Stimulated activated CD8-positive, alpha-beta memory T cell treated with anti-CD3 and anti-CD28 coated beads, Interleukin-4, amount 100 ng/mL, for 4 hours (primary cell): ENCODE measurements at places on chromosomes 7 and 10.

DNA sequence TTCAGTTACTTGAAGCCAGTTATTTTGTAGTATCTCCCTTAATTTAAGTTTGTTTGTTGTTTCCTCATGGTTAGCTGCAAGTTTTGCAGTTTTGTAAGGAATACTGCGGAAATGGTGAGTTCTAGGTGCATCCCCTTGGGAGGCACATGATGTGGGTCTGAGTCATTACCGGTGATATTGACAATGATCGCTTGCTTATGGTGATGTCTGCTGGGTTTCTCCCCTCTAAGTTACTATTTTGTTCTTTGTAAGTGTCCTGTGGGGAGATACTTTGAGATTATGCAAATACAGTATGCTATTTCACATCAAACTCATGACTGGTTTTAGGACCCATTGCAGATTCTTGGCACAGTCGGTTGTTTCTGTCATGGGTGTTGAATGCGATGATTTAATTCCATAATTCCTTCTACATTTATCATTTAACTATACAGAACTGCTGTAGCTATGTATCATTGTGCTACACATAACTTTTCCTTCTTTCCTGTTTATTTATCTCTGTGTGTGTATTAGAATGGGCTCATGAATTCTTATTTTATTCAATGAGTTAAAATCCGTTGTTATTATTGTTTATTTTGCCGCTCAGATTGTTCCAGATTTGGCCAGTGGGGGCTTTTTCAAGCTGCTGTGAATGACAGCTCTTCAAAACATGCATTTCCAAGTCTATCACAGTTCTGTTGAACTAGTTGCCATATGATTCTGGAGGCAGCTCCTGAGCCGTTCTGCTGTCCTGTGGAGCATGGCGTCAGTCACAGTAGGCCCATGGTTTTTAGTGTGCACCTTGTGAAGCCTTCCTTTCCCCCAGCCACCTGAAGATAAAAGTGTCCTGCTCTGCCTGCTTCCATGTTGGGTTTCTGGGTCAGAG is 18.4 kb downstream of the TSPAN14 start:
- no peak for DNase-seq

- DNase-seq, result no peak
Measured at GRCh38 chr7:33186192-33186591, 56.8 kb downstream of the BBS9 start.

- no peak for DNase-seq
Measured at GRCh38 chr10:35684586-35684985, 42.5 kb upstream of the FZD8 start.

DNA sequence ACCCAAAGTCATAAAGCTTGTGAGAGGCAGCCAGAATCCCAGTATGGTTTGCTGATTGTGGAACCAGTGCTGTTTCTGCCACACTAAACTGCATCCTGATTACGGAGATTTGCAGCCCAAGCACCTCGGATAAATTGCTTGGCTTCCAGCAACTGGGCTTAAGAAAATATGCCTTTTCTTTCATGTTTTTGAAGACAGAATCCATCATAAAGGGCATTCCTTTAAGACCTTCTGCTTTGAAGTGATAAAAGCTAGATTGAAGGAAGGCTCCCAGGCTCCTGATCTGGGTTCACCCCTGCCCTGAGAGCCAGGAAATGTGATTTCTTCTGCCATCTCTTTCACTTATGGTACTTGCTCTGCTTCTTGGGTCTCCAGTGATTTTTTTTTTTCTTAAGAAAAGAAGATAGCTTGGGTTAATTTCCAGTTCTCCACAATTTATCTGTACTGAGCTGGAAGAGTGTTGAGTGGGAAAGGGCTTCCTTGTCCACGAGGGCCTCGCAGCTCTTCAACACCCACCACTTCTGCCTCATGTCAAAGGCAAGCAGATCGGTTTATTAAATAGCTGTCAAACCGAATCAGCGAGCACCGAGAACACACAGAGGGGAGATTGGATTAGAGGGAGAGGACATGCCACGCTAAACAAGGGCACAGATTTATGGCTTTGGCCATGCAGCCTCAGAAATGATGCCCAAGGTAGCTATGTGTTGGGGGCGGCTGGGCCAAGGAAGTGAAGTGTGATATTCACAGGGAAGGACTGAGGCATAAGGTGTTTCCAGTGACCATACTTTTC is 94.9 kb upstream of the TBX20 start:
- DNase-seq, result no peak

DNA sequence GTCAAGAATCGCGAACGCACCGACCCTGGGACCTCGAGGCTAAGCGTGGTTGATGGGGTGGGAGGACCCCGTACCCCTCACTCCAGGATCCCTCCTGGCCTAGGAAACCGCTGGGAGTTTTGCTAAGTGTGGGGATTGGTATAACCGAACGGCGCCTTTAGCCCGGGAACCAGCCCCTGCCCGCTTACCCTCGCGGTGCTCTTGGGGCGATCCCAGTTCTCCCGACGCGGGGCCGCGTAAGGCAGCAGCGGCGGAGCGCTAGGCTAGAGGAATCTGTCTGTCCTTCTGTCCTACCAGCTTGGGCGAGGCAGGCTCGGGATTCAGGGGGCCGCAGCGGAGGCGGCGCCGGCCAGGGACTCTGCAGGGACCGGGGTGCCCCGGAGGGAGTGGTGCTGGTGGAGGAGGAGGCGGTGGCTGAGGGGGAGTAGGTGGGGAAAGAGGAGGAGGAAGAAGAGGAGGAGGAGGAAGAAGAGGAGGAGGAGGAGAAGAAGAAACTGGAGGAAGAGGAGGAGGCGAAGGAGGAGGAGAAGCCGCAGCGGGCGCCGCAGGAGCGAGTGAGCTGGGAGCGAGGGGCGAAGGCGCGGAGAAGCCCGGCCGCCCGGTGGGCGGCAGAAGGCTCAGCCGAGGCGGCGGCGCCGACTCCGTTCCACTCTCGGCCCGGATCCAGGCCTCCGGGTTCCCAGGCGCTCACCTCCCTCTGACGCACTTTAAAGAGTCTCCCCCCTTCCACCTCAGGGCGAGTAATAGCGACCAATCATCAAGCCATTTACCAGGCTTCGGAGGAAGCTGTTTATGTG is 439 bp upstream of the EMX2 start:
- no peak for DNase-seq

GRCh38 chr10:12665501-12665900 is 316.2 kb downstream of the CAMK1D start:
- DNase-seq, result no peak

GRCh38 chr10:31134311-31134952 is 102.8 kb upstream of the ZNF438 start:
- DNase-seq, result no peak

GRCh38 chr7:101615446-101615845 is 13.7 kb downstream of the MYL10 start:
- no peak for DNase-seq

- DNase-seq, result no peak
Measured at GRCh38 chr7:149226840-149227494, 12.5 kb upstream of the ZNF212 start.

DNA sequence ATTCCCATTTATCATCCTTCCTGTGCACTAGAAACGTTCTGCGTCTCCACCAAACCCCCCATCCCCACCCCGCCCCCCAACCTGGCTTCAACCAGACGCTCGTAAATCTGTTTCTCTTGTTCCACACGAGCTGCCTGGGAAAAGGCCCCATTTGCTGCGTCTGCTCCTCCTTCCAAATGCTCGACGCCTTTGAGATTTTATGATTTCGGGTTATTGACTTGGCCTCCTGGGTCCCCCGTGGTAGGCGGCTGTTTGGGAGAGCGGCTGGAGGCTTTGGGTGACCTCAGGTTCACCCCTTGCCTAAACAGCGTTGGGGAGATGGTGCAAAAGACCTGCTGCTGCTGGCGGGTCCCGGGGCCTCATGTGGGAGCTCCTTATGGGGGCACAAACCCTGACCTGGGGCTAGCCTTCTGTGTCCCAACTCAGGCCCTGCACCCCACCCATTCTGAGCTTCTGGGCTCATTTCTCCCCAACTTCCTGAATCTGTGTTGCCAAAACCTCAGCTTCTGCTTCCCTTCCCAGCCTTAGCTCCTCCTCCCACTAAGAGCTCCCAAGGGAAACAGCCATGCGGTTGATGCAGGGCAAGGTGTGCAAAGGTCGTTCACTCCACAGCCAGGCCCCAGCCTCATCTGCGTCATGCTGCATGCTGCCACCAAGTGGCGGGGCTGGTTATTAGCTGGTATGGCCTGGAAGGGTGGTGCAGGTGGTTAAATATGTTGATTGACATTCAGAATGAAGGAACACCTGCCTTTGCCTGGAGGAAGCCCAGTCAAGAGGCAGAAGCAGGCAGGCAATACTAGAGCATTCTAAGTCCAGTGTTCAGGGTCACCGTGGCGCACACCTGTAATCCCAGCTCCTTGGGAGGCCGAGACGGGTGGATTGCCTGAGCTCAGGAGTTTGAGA is 49.1 kb upstream of the ELN start:
- DNase-seq, result no peak

DNA sequence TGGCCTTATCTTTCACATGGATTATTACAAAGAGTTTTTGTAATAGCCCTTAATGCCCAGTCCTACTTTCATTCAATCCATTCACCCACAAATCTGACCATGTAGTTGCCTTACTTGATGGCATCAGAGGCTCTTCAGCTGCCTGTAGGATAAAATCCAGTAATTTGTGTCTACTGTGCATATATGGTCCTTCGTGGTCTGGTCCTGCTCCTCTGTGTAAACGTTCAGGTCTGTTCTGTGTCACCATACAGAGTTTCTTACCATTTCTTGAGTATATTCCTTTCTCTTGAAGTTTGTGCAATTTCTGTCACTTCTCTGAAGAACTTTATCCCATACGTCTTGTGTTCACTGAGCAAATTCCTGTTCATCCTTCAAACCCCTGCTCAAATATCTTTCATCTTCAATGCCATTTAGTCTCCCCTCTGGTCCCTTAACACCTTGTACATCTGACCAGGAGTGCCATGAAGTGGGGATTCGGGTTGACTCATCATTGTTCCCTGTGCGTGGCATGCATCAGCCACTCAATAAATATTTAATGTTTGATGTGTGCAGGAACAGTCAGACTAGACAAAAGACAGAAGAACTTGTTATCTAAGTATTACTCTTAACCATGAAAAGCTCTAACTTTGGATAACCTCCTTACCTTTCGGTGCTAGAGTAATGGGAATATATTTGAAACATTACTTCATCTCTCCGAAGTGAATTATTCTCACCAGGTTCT is 98.6 kb upstream of the RPA3 start:
- no peak for DNase-seq

DNA sequence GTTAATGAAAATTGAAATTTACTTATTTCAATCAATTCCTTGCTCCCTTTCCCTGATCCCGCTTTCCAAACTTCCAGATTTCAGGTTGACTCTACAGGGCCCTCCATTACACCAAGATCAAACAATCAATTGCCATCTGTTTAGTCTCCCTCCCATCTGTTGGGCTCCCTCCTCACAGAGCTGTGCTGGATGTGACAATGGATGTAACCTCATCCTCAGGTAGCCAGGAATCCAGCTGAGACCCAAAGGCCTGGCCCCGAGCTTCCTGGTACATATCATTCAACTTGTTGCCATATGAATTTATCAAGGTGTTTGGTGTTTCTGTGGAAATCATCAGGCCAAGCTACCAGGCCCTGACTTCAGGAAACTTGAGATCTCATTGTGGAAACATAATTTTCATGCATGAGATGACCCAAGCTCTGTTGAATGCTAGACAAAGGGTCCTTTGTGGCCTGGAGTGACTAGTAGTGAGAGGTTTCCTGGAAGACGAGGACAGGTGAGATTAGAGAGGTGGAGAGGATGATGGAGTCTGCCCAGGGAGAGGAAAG is 148.6 kb upstream of the PDE1C start:
- DNase-seq, result no peak

GRCh38 chr10:118278649-118279048 is 63.5 kb downstream of the FAM204A start:
- no peak for DNase-seq

GRCh38 chr7:24882989-24883621 is 96.9 kb downstream of the OSBPL3 start:
- no peak for DNase-seq

- no peak for DNase-seq
Measured at GRCh38 chr7:111980725-111981124, 225.5 kb downstream of the DOCK4 start.

GRCh38 chr7:73831834-73832651 is 1.2 kb downstream of the CLDN4 start:
- no peak for DNase-seq

GRCh38 chr7:93047514-93048099 is 70.2 kb downstream of the SAMD9 start:
- no peak for DNase-seq

DNA sequence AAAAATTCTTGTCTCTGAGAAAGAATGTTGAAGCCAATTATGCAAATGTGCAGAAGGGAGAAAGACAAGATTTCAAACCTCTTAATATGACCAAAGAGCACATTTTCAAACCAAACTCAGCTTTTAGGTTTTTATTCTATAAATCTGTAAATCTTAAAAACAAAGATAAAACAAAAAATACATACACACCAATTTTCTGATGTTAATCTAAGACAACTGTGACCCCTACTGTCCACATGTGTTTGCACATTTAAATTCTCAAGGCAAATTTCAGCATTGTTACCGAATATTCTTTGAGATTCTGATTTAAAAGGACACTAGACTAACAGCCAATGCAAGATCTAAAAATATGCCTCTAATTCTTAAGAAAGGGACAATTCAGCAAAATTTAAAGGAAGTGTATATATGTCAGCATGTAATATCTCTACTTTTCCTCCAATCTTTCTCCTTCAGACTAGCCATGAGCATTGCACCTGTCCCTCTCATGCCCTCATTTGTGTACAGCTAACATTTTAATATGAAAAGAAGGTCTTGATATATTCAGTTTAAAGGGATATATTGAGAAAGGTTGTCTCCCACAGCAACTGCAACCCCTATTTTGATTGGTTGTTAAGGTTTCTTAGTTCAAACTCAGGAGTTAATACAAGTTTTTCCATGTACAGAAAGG is 417.9 kb downstream of the IPMK start:
- DNase-seq, result no peak

DNA sequence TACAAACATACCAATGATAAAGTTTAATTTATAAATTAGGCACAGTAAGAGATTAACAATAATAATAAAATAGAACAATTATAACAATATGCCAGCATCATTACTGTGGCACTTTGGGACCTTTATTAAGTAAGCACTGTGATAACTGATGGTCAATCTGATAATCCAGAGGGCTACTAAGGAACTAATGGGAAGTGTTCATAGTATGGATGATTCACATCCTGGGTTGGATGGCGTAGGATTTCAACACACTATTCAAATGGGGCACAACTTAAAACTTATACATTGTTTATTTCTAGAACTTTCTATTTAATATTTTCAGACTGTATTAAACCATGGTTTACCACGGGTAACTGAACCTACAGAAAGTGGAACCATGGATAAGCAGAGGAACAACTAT is 90.8 kb downstream of the KIF20B start:
- DNase-seq, result no peak

GRCh38 chr10:26534384-26534783 is 96.2 kb downstream of the APBB1IP start:
- DNase-seq, result no peak

DNA sequence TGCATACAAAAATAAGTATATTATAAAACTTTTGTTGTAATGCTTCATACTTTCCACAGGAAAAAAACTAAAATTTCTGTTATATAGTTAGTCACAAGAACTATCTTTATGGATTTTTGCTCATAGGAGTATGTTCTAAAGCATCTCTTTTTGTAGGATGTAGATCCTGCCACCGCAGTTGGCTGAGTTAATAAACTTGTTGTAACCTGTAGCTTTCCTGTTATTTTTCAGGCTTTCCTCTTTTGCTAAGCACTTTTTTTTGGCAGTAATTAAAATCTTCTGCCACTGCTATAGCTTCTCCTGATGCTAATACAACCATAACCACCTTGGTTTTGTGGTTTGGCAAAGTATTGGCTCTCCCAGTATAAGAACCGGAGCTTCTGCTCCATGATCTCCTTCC is 60.3 kb downstream of the WNT2 start:
- DNase-seq, result no peak
